ENCODE measurements at places on chromosomes 7 and 10. TPM values are rescaled to one million over a fixed set of nuclear protein-coding genes. Genes with fewer than 3 reads are reported as not detected.

MSRB2 gene
- total RNA-seq: 29.9 TPM

ARPC1B gene
- 124 TPM for total RNA-seq

TMEM254 gene
- 16.6 TPM for total RNA-seq

ABCB4 gene
- total RNA-seq: 3.0 TPM

POLR2J2 gene
- 9.4 TPM for total RNA-seq

MYOZ1 gene
- 4.0 TPM for total RNA-seq

FAM131B gene
- 1.0 TPM for total RNA-seq

CUBN gene
- total RNA-seq: 8.8 TPM

Data from endothelial cell (in vitro differentiated cells).